ENCODE measurements at places on chromosomes 7 and 10.

DNA sequence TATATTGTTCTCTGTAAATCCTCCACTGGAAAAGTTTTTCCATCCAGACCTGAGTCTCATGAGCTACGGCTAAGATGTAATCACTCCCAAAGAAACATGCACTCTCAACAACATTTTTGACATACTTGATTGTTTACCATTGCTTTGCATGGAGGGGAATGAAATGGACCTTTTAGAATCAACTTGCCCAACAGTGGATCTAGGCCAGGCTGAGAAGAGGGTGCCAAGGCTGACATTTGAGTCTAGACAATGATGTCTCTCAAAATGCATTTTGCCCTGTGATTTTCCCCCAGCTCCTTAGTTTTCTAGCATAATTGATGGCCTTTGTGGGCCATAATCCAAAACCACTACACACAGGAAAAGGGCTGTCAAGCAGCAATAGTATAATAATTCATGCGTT, 297.9 kb upstream of the KLF6 start:
- DNase-seq: no peak

- no peak for DNase-seq
Measured at GRCh38 chr10:113945075-113945686, 90.7 kb downstream of the NHLRC2 start.

- DNase-seq: no peak
Measured at GRCh38 chr7:93728292-93728691, 153.8 kb upstream of the CALCR start.

GRCh38 chr7:2884161-2884560, 40.1 kb upstream of the GNA12 start:
- no peak for DNase-seq

DNA sequence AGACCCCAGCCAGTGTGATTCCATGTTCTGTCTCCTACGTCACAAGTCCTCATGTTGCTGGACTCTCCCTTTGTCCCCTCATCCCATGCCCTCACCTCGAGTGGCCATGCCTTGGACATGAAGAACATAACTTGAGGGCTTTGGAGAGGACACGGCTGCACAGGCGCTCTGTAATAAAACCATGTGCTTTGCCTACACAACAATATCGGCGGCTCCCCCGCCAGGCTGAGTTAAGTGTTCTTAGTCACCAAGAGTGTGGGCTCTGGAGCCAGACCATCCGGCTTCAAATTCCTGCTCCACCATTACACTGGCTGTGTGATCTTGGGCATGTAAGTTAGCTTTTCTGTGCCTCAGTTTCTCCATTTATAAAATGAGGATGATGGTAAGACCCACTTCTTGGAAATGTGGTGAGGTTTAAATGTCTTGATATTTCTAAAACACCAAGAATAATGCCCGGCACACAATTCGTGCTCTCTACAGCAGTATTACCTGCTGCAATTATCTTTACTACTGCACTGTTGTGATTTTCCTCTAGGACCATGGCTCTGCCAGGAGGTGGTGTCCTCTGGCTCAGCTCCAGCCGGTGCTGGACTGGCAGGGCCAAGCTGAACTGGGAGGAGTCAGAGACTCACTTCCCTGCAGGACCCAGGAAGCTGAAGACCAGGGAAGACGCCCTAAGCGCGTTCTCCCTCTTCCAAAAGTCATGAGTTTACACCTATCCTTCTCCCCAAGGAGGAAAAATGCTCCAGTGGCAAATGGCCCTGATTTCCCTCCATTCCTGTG, 15.7 kb downstream of the SLIT1 start:
- no peak for DNase-seq

DNA sequence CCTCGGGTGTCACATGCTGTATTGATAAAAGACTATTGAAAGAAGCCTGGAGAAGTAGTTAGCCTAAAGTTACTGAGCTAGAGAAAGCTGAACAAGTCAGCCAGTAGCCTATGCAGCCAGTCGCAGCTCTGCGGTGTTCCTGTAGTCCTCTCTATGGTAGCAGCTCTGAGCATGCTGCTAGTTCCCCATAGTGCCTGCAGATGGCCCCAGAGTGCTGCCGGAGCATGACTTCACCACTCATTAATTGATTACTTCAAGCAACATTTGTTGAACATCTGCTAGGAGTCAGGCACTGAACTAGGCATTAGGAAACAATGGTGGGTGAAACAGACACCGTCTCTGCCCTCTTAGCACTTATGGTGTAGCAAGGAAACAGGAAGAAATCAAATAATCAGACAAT, 422.7 kb downstream of the SORCS3 start:
- DNase-seq: no peak

DNA sequence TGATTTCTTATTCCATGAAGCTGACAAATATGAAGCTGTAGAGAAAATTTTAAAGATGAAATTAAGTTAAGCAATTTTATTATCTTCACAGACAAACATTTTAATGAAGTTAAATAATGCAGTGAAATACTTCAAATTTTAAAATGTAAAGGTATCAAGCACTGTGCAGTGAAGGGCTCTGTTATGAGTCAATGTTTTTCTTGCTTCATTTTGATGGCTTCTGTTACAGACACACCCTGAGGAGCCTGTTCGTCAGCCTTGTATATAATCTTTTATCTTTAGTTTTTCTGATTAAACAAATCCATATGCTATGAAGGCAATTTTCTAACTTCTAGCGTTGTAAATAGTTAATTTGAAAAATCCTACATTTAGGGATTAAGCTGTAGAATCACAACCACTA, 18.5 kb downstream of the VSTM2A start:
- no peak for DNase-seq

DNA sequence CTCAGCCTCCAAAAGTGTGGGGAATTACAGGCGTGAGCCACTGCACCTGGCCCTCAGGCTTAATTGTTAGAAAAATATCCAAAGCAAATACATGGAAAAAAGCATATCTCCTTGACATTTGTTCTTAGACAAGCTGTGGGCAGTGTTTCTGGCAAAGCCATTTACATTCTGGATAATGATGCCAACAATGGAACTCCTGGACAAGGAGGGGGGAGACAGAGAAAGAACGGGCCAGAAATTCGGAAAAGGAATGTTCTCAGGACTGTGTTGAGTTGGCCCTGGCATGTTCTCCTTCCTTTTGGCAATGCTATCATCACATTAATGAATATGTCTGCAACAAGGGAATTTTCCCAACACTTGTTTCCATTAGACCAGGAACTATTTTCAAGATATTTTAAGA, 88.7 kb downstream of the UBE2H start:
- DNase-seq: no peak

DNA sequence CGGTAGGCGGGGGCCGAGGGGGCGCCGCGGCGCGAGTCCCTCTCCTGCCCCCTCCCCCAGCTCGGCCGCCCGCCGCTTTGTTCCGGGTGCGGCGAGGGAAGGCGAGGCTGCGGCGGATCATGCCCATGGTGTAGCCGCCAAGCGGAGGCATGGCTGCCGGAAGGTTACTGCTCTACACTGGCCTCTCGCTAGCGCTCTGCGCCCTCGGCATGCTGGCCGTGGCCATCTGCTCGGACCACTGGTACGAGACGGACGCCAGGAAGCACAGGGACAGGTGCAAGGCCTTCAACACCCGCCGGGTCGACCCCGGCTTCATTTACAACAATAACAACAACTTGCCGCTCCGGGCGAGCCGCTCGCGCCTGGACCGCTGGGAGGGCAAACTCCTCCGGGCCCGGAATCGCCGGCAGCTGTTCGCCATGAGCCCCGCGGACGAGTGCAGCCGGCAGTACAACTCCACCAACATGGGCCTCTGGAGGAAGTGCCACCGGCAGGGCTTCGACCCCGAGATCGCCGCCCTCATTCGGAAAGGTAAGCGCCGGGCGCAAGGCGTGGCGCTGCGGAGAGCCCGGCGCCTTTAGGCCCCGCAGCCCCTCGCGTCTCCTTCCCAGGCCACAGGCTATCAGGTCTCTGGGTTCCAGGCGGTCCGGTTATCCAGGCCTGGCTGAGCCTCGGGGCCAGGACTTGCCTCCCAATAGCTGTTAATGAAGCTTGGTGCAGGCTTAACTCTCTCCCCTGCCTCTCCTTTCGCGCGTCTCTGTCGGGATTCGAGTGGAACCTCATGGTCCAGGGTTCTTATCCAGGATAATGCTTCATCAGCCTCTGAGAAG, 513 bp downstream of the TMEM178B start:
- peak; percentile 40 for DNase-seq

DNA sequence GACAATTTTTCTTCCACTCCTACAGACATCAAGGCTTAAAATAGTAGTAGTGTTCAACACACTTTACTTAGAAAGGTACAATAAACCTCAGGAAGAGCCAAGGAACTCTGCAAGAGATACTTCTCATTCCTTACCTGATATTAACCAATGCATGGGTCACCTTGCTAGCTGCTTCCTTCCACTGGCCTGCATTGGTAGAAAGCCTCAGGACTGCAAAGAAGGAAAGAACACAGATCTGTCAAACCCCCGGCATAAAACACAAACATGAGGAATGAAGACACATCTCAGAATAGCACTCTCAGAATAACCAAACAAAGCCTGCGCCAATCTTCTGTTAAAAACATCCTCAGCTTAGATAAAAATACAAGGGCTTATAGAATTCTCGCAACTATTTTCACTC, 96.1 kb upstream of the KCNIP2 start:
- no peak for DNase-seq

DNA sequence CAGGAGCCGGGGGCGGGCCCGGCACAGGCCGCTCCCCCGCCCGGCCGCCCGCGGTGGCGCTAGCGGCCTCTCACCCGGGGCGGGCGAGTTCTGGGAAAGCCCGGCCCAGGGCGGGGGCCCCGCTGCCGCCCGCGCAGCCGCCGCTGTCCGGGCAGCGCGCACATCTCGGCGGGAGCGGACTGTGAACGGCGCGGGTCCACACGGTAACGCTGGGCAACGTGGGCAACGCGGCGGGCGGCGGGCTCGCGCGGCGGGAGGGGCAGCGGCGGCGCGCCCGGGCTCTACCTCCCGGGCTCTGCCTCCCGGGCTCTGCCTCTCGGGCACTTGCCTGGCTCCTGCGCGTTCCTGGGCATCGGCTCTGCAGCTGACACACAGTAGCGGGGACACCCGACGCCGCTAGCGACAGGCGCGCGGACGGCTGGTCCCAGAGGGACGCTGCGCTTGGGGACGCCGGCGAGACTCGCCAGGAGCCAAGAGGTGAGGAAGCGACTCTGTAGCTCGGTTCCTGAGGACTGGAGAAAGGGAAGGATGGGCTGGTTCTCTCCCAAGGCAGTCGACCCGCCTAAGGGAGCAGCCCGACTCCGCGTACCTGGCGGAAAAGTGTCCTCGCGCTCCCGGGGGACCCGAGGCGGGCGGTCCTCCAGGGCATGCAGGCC, at the start of gene PLCE1:
Gene PLCE1, plus strand, starts transcription at position 150 of the 656 bp plus-strand sequence. CDS start 37,116 bp downstream, outside the sequence.
- DNase-seq: no peak

DNA sequence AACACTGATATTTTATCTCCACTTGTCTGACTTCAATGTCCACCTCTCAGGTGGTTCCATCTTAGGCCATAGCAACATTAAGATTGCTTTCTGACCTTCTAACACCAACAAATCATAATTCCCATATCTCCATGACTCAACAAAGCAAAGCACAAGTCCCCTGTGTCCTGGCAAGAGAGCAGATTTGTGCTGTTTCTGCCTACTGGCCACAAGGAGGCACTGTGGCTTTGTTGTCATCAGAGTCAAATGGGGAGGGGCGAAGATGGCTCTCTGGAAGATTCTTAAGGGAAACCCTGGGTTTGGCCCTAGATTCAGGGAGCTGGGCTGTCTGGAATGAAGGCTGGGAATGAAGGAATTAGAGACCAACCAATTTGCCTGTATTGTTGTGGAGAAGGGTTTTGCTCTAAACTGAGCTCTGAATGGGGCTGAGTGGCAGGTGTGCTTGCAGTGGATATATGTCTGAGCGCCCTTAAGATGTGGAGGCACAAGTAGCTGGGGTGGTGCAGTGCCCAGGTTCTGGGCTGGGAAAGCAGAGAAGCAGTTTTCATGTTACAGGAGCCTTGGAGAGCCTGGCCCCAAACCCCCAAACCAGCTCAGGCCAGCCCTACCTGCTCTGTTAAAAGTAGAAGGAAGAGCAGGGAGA, 154.8 kb upstream of the PRSS58 start:
- DNase-seq: no peak

DNA sequence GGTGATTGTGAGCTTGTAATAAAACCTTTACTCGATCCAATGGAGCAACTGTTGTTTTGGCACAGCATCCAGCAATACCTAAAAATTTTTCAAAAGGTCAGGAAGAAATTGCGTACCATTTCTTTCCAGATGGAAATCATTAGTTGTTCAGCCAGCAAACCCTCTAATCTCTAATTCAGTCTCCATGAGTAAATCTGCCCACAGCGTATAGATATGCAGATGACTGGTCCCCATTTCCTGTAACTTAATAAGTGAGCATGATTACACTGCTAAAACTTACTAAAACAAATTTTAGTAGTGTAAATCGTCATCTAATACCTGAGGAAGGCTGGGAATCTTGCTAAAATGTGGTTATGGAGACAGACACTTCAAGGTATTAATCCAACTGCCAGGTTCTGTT, 10.6 kb downstream of the SLC25A16 start:
- no peak for DNase-seq

DNA sequence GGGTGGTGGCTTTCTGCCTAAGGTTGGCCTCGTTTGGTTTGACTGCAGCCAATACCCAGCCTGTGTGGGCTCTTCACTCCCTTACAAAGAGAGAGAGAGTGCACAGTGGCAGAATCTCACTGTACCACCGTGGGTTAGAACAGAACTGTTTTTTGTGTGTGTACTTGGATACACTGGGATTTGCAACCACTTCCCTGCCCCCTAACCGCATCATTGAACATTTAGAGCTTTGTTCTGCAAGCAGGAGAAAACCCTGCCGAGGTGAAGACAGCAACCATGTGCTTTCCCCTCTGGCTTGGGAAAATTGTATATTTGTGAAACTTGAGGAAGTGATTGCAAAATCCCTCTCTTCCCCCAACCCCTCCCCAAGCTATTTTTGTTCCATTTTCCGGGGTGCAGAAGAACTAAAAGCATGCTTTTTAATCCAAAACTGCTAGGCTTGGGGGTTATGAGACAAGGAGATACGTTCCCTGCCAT, 201.2 kb downstream of the TCF7L2 start:
- no peak for DNase-seq

- no peak for DNase-seq
Measured at GRCh38 chr10:110345286-110345685, 40.6 kb upstream of the SMNDC1 start.

DNA sequence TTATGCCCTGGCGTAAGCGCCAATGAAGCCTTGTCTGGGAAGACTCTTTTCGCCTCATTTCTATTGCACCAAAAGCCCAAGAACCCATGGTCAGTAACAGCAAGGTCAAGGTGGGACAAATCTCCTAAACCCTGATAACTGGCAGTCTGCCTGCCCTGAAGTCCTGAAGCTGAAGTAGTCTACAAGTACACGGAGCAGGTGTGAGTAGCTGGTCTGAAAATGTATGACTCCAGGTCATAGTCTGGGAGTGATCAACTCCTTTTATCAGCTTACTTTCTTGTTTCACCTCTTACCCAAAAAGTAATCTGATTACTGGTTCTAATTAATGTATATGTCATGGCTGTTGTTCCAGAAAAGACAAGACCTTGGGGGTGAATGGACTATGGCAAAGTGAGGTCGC, 107.3 kb upstream of the EFCAB10 start:
- no peak for DNase-seq

Measured in DMS 273 treated with DMSO at 0.1 percent for 48 hours (cell line).